ENCODE measurements at places on chromosomes 16 and 17.

DNA sequence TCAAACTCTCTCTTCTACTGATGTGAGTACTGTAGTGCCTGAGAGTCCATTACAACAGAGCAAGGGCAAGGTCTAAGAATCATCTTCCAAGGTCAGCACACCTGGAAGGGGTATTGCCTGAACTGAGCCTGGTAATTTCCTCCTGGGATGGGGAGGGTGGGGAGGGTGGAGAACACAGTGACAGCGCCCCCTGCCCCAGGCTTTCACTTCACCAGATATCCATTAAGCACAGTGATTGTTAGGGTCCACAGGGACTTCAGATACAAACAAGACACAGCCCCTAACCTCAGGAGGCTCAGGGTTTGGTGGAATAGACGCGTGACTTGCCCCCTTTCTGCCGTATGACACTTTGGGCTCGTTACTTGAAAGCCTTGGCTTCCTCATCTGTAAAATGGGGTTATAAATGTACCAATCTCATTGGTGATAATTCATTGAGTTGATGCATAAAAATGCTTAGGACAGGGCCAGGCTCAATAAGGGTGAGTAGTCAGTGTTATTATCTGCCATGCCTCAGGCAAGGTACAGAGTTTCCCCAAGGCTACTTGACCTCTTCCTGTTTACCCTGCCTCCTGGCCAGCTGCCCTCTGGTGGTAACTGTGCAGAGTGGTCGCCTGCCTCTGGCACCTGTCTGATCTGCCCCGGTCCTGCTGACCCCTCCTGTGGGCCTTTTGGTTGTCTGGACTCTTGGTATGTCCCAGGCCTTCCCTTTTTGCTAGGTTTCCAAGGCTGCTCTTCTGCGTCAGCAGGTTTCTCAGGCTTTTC is 13.1 kb upstream of the BRD7 start:
- no peak for DNase-seq

DNA sequence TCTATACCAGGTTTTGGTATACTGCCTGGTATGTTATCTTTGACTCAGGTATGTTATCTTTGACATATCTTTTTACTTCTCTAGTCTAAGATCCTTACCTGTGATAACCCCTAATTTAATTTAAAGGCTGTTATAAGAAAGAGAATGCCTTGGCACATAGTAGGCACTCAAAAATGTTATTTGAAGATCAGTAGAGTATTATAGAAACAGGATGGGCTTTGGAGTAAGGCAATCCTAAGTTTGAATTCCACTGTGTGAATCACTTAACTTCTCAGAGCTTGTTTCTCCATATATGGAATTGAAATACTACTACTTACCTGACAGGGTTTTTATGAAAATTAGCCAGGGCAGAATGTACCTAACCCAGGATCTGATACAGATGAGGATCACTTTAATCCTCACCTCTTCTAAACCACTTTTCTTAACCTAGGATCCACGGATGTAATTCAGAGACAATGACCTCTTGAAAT is 1.2 kb downstream of the BRIP1 start:
- DNase-seq, result no peak

GRCh38 chr16:3242709-3243108 is 7.8 kb upstream of the ZNF200 start:
- DNase-seq, result no peak

- no peak for DNase-seq
These were observed 743 bp upstream of the ARMC7 start for GRCh38 chr17:75109046-75109406.

DNA sequence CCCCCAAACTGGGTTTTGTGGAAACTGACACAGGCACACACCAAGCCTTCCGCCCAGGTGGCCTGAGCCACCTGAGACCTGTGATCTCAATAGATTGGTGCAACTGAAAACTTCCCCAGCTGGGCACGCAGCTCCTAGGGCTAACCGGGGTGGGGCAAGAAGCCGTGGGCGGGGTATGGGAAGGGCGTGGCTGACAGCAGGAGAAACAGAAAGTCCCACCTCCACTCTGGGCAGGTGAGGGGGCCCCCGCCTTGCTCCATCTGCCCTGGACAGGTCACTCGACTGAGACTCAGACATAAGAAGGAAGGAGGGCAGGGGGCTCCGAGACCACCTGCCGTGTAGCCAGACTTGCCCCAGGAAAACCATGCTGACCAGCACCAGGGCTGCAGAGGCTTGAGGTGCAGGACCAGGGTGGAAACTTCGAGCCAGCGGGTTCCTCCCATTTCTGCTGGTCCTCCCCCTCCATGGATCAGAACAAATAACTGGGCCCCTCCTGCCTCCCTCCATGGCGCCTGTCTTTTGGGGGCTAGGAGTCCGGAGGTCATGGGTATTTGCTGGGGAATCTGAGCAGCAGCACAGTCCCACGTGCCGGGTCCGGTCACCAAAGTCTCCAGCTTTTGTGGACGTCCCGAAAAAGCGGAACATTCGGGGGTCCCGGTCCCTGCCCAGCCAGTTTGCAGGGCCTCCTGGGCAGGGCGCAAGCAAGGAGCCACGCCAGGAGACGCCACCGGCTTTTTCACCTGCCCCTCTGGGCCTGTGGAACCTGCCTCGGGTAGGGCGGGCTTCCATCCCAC is 1.3 kb downstream of the TIMP2 start:
- DNase-seq, result no peak

DNA sequence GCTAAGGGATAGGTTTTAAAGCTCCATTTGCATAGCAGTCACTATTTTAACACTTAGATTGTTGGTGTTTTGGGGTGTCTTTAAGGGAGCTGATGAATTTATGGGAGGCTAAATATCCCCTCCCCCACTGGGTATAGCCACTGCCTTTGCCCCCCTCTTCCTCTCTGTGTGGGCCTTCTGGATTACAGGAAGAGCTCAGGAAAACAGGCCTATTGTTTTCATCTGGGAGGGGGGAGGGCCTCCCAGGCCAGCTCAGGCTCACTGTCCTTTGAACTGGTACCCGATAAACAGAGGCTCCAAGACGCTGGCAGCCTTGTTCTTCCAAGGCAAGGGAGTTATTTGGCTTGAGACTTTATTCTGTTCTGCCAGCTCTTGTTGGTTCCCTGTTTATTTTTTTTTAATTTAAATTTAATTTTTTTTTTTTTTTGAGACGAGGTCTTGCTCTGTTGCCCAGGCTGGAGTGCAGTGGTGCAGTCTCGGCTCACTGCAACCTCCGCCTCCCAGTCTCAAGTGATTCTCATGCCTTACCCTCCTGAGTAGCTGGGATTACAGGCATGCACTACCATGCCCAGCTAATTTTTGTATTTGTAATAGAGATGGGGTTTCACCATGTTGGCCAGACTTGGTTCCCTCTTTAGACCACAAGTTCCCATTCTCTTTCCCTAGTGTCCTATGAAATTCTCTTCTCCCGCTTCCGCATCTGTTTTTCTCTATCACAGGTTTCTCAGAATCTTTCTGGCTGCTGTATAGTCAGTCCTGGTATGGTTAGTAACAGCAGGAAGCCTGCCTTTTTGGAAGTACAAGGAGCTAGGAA is 25.1 kb downstream of the MINK1 start:
- DNase-seq, result no peak

DNA sequence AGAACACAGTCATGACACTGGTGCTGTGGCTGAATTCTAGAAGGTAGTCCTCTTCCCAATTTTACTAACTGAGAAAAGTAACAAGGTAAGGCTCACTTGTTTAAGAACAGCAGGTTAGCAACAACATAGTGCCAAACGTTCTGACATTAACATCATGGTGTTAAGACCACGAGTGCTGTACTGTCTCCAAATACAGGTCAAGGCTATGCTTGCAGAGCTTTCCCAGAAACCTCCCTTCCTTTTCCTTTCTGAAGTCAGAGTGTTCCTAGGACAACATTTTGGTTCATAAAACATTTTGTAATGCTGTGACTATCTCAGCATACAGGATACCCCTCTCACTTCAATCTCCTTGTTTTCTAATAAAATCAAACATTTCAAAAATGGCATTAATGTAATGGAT is 144.0 kb downstream of the STX8 start:
- no peak for DNase-seq

- DNase-seq, result no peak
These were observed 9.2 kb downstream of the PAFAH1B1 start for GRCh38 chr17:2602597-2603017.

DNA sequence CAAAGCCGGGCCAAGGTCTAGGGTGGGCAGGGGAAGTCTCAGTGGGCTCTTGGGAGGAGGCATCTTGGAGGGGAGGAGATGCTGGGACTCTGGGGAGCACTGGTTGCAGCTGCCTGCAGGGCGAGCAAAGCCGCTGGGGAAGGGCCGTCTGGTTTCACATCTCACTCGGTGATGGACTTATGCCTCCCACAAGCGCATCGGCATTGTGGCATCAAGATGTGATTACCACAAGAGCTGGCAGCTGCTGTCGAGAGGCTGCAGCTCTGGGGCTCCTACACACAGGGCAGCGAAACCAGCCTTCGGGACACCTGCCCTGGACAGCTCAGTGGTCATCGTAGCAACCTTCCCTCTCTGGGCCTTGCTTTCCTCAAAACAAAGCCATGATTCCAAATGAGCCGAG is 3.1 kb upstream of the KCNJ12 start:
- DNase-seq, result no peak

GRCh38 chr17:9912121-9913099 is 7.3 kb upstream of the RCVRN start:
- DNase-seq, result no peak

GRCh38 chr16:17213025-17213424 is 257.7 kb downstream of the XYLT1 start:
- DNase-seq, result no peak

- no peak for DNase-seq
These were observed 40.4 kb upstream of the CORO6 start for GRCh38 chr17:29663155-29663554.

DNA sequence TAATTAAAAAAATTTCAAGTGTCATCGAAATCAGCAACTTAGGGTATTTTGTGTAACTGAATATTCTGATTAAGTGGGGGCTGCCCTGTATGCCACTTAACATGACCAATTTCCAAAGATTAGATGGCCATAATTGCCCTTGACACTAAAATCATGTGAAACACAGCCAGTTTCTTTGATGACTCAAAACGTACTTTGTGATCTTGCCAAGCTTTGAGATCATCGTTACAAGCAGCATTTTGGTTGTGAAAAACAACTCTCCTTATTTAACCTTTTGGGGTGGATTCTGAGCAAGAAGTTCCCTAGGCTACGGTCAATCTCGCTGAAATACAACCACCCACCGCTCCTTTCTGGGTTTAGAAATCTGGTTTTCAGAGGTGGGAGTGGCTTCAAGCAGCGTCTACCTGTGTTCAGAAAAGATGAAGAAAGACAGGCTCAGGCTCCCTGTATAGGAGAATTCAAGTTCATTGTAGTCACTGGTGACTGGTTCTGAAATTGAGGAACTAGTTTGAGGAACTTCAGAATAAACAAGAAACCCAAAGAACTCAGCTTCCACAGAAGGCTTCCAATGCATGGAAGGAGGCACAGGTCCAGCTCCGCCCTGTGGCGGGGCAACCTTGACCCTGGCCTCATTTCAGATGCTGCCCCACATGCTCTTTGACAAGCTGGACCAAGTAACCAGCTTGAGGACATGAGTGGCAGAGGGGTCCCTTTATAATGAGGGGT is 9.4 kb downstream of the MAP3K14 start:
- DNase-seq, result peak; percentile 85

DNA sequence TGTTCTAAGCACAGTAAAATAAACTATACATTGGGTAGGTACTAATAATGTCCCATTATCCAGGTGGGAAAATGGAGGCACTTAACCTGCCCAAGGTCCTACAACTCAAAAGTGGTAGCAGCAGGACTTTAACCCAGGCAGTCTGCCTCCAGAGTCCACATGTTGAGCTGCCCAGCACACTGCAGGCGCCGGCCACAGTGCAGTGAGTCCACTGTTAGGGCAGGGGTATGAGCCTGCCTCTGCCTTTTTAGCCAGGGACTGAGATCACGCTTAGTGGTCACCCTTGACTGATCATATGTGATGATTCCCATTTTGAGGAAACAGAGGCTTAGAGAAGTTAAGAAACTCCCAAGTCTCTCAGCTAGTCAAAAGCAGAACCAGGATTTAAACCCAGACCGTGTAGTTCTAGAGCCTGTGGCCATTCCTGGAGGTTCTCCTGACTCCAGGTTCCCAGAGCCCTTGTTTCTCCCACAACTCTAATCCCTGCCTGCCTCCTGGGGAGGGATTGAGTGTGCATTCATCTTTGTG is 8.4 kb downstream of the CES1 start:
- no peak for DNase-seq

DNA sequence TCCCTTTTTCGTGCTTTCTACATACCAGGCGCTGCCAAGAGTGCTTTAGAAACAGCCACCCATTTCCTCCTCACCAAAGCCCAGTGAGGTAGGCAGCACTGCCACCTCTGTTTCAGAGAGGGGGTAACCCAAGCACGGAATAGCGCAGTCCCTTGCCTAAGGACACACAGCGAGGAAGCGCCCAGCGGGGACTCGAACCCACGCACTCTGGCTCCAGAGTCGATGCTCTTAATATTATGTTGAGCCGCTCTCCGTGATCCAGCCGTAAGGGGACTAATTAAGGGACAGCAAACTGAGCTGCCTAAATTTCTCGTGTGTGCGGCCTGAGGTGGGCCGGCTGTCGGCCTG is 497 bp downstream of the CES1 start:
- DNase-seq, result no peak

DNA sequence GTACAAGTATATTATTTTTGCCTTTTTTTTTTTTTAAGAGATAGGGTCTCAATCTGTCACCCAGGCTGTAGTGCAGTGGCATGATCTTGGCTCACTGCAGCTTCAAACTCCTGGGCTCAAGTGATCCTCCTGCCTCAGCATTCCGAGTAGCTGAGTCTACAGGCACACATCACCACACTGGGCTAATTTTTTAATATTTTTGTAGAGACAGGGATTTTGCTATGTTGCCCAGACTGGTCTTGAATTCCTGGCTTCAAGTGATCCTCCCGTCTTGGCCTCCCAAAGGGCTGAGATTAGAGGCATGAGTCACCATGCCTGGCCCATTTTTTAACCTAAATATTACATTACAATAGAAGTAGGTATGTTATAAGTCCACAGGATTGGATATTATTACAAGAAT is 3.2 kb downstream of the TERB1 start:
- DNase-seq, result no peak

GRCh38 chr16:5430598-5430997 is 333.0 kb upstream of the EEF2KMT start:
- no peak for DNase-seq

- no peak for DNase-seq
These were observed 9.8 kb upstream of the SLC6A2 start for GRCh38 chr16:55645986-55646385.

DNA sequence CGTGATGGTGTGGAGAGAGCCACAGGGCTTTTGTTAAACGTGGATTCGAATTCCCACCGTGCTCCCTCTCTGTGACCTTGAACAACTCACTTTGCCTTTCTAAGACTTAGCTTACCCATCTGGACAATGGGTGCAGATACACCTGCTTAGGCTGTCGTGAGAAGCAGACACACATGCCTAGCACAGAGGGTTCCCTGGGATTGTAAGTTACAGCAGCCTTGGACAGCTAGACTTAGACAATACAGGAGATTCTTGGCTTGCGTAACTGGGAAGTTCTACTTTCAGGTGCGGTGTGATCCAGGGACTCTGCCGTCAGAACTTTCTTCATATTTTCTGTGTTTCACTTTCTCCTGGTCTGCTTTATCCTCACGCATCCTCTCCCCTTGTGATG is 127.0 kb downstream of the ABCC1 start:
- no peak for DNase-seq

Data from NCI-H446 treated with DMSO at 0.1 percent for 48 hours (cell line).